GM13977 (cell line): ENCODE measurements at places on chromosomes 1 and 21.

DNA sequence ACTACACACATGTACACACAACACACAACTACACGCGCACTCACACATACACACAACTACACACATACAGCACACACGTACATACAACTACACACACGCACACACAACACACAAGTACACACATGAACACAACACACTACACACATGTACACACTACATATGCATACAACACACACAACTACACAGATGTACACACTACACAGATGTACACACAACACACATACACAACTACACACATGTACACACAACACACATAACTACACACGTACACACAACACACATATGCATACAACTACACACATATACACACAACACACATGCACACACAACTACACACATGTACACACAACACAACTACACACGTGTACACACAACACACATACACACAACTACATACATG is 318.6 kb downstream of the CAMTA1 start:
- DNase-seq = no peak

DNA sequence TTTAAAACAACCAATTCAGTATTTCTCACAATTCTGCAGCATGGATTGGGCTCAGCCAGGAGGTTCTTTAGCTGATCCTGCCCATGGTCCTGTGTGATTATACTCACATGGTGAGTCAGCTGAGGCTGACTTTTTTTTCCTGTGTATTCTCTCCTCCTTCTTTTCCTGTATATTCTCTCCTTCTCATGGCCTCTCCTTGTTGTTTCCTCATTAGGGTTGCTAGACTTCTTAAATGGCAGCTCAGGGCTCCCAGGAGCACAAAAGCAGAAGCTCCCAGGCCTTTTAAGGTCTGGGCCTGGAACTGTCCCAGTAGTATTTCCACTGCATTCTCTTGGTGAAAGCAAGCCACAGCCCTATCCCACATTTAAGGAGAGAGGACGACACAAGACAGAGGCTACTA is 26.8 kb downstream of the VANGL1 start:
- DNase-seq = no peak

- DNase-seq = no peak
These were observed 610.2 kb upstream of the CHRM3 start for GRCh38 chr1:238776126-238776525.

DNA sequence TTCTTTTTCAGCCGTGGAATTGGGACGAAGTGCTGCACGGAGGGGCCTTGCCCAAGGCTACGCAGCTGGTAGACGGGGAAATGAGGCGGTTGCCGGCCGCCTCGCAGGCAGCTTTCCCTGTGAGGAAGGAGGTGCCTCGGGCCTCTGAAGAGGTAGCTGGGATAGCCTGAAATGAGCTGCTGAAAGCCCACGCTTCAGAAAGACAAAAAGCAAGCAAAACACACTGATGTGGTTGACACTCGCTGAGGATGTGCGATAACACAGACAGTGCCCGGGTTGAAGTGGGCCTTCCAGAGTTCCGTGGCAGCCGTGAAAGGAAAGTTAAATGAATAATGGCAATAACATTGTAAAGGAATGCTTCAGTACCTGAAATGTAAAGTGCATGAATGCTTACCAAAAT is 47.2 kb downstream of the S1PR1 start:
- no peak for DNase-seq

DNA sequence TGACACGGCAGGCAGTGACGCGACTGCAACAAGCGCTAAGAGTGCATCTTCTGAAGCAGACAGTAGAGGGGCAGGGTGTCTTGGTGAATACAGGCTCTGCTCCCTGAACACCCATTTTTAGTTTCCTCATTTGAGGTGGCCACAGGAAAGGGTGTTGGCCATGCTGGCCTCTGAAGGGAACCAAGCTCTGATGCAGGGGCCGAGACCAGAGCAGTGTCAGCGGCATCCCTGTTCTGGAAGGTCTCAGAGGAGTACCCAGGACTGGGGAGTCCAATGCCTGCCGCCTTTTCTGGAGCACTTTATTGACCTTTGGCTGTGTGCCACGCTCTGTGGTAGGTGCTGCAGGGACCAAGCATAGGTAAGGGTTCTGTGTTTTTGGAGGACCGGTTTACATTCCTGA is 100.4 kb downstream of the KCNJ6 start:
- DNase-seq = no peak

GRCh38 chr1:218895064-218895587 is 278.6 kb upstream of the LYPLAL1 start:
- DNase-seq = no peak

- no peak for DNase-seq
These were observed 2.9 kb upstream of the PSMB2 start for GRCh38 chr1:35644204-35644603.

DNA sequence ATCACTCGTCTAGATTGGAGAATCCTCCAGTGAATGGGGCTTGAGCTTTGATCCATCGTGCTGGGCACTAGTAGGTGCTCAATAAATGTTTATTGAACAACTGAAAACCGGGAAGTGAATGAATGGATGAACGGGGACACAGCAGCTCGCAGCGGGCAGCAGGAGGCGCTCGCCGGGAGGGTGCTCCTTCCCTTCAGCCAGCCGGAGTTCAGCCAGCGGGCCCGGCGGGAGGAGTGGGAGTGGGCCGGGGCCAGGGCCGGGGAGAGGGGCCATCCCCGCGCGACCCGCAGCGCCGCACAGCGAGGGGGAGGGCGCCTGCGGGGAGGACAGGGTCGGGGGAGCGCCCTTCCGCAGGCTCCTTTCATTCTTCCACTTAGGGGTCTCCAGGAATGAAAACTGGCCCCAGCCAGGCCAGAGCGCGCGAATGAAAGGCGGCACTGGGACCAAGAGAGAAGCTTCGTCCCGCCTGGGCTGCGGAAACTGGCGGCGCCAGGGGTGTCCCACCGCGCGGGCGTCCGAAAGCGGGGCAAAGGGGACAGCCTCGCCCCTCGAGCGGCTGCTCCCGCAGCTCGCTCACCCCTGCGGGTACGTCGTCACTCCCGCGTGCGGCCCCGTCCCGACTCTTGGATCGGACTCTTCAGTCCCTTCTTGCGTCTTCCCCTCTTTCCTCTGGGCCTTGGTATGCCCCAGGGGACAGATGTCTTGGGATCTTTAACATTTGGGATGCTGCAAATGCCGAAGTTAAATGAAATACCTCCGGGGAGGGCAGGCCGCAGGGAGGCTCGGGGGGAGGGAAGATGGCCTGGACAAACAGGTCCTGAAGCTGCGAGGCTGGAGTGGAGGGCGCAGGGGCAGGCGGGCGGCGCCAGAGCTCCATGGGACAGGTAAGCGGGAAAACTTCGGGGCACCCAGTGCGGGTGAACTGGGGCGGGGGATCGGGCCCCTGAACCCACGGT is 3.6 kb upstream of the INAVA start:
- DNase-seq = no peak

DNA sequence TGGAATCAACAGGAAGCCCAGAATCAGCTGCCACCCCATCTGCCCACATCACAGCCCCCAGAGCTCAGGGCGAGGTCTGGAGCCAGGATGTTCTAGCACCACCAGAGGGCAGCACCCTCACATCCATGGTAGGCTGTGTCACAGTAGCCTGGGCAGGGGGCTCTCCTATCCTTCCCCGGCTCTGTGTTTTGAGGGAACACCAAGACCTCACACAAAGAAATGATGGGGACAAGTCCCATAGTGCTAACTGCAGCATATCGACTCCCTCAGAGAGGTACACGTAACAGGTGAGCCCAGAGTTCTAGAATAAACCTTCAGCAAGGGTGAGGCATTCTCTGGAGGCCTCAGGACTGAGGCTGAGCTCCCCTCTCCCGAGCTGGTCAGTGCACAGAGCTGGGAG is 2.3 kb upstream of the KCNC4 start:
- DNase-seq = peak; percentile 86

DNA sequence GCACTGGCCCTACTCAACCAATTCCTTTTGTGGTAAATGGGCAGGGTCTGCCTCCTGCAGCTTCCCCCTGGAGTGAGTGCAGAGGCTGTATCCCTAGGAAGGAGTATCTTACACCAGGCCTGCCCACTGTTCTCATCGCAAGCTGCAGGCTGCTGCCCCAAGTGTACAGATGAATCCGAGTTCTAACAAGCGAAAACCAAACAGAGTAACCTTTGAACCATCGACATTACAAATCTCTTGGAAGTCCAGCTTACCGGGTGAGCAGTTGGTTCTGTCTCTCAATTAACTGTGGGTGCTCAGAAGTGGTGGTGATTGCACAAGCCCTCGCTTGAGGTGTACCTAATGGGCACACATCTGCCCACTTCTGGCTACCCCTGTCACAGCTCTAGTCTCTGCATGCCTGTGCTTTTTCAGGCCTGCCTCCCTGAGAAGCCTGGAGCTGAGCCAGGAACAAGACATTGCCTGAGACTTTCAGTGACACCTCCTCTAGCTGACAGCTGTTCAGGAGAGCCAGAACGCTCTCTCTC is 22.7 kb downstream of the INAVA start:
- no peak for DNase-seq

GRCh38 chr1:199084293-199084692 is 445.5 kb downstream of the PTPRC start:
- no peak for DNase-seq

GRCh38 chr1:83998498-83999315 is at the start of gene TTLL7:
Gene TTLL7 (minus strand): TSS chr1:83999132. CDS start chr1:83952211, 46,921 bp downstream.
- DNase-seq = peak; percentile 80

GRCh38 chr1:172821609-172822274 is 162.8 kb downstream of the FASLG start:
- no peak for DNase-seq

- DNase-seq = no peak
These were observed 17.1 kb downstream of the MR1 start for GRCh38 chr1:181050922-181051321.

DNA sequence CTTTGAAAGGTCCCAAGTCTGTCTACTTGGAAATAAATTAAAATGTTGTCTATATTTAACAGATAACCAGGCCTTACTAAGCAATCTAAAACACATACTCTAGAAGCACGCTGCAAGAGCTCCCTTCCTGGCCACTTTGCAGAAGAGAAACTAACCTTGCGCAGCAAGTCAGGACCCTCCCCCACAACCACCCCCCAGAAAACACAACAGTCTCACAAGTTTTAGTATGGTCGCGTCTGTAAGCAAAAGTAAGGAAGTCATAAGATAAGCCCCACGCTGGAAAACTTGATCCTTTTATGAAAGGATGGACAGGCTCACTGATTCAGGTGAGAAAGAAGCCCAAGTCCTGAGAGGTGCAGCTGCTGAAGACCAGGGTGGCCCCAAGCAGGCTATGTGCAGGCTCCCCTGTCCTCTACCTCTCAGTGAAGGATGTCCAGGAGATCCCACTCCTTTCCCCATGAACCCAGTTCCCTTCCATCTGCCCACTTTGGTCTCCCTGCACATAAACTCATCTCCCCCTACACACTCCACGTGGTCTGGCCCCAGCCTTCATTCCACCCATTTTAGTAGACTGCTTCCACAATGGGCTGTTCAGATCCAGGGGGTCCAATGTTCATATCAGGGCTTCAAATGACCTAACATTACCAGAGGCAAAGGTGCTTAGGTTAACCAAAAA is 23.8 kb downstream of the HIVEP3 start:
- no peak for DNase-seq

DNA sequence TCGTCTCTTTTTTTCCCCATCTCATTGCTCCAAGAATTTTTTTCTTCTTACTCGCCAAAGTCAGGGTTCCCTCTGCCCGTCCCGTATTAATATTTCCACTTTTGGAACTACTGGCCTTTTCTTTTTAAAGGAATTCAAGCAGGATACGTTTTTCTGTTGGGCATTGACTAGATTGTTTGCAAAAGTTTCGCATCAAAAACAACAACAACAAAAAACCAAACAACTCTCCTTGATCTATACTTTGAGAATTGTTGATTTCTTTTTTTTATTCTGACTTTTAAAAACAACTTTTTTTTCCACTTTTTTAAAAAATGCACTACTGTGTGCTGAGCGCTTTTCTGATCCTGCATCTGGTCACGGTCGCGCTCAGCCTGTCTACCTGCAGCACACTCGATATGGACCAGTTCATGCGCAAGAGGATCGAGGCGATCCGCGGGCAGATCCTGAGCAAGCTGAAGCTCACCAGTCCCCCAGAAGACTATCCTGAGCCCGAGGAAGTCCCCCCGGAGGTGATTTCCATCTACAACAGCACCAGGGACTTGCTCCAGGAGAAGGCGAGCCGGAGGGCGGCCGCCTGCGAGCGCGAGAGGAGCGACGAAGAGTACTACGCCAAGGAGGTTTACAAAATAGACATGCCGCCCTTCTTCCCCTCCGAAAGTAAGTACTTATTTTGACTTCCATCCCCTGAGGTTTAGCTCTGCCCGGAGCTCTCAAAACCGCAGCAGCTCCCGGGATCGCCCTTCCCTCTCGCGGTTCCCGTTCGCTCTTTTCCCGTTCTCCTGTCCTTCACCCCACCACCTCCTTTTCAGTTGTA is 1.5 kb downstream of the TGFB2 start:
- no peak for DNase-seq

DNA sequence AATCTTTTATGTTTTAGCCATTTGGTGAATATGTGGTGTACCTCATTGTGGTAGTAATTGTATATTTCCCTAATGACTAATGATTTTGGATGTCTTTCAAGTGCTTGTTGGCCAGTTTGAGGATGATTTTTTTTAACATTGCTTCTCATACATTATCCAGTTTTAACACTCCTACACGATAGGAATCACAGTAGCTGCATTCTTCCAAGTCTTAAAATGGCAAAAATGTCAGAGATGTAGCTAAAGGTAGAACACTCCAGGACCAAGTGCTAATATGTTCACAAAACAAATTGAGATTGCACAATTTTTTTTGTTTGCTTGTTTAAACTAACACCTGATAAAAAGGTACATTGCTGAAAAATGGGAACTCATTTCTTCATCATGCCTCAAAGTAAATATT is 11.7 kb downstream of the USP25 start:
- DNase-seq = no peak
